ENCODE measurements at places on chromosomes 2 and 18. TPM values are rescaled to one million over a fixed set of nuclear protein-coding genes. Genes with fewer than 3 reads are reported as not detected.

Gene SERPINB12
- total RNA-seq, result not detected

DNA sequence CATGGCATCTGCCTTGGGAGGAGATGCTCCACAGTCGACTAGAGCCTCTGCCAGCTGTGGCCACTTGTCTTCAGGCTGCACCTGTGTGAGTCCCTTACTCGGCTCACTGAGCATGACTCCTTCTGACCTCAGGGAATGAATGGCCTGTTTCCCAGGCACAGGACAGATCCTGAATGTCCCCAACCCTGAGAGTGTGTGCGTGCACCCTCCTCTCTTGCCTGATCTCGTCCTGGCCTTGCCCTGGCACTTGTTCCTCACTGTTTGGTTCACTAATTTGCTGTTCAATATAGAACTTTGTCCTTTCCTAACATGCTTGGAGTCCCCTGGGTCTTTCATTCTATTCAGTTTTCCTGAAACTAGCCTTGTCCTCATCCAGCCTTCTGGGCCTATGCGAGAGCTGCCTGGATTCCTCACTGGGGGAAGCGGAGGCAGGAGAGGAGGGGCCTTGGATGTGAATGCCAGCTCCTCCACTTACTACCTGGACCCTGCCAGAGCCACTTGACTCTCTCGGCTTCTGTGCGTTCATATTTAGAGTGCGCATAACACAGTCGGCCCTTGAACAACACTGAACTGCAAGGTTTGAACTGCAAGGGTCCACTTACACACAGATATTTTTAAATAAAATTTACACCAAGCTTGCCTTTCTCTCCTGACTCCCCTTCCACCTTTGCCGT is 184.8 kb downstream of the ACKR3 start:
- H3K36me3 ChIP-seq, result no peaks in the 10 kb centered on the region
- peaks cover 40% of the 10 kb centered on the region for H3K4me1 ChIP-seq
- H3K27ac ChIP-seq, result peak overlapping the region; percentile 60
- DNase-seq, result peak; percentile 94

GRCh38 chr2:62293490-62294271 is 97.8 kb downstream of the B3GNT2 start:
- H3K4me3 ChIP-seq, result no peak overlapping the region
- no peaks in the 10 kb centered on the region for H3K36me3 ChIP-seq
- DNase-seq, result peak; percentile 99
- H3K27me3 ChIP-seq, result no peaks in the 10 kb centered on the region
- peaks cover 35% of the 10 kb centered on the region for H3K4me1 ChIP-seq
- H3K27ac ChIP-seq, result peak overlapping the region; percentile 90

DNA sequence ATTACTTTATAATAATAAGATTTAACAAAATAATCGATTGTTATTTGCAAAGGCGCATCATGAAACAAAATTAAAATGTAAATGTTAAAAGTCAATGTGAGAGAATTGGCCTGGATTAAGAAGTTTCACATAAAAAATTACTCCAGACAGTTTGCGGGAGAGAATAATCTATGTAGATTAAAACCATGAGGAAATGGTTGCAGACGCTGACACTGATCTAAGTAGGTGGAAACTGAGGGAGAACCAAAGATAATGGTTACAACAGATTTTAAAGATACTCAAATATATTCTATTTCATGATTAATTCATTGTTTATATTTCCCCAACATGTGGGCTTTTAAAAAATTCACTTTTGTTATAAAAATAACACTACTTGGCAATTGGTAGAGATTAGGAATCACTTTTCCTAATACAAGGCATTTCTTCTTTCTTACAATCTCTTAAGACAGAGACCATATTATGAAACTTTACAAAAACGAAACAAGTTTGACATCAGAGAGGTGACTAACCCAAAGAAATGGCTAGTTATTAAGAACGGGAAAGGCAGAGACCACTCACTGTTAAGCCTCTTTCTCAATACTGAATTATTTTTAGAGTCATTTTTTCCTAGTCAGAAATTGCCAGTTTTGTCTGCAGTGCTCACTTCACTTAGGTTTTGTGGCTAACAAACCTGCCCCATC is 1.6 kb downstream of the KANSL1L start:
- H3K27ac ChIP-seq, result peak overlapping the region; percentile 100
- H3K36me3 ChIP-seq, result no peaks in the 10 kb centered on the region
- H3K4me1 ChIP-seq, result peaks cover 36% of the 10 kb centered on the region
- H3K4me3 ChIP-seq, result peak overlapping the region; percentile 18

- no peaks in the 10 kb centered on the region for H3K27me3 ChIP-seq
- H3K4me1 ChIP-seq, result peaks cover 42% of the 10 kb centered on the region
- H3K36me3 ChIP-seq, result no peaks in the 10 kb centered on the region
- peak; percentile 73 for DNase-seq
These were observed 89.2 kb downstream of the LIPG start for GRCh38 chr18:49651033-49651432.

Gene TBR1
- not detected for total RNA-seq

GRCh38 chr18:12861637-12862036 is 22.4 kb downstream of the PTPN2 start:
- H3K27me3 ChIP-seq, result no peaks in the 10 kb centered on the region
- H3K4me1 ChIP-seq, result peaks cover 15% of the 10 kb centered on the region
- H3K4me3 ChIP-seq, result no peak overlapping the region
- H3K36me3 ChIP-seq, result no peaks in the 10 kb centered on the region

GRCh38 chr2:85716346-85716914 is 22.3 kb downstream of the GNLY start:
- H3K4me3 ChIP-seq, result no peak overlapping the region
- H3K36me3 ChIP-seq, result no peaks in the 10 kb centered on the region
- H3K4me1 ChIP-seq, result peaks cover 46% of the 10 kb centered on the region
- H3K27me3 ChIP-seq, result no peaks in the 10 kb centered on the region
- no peak for DNase-seq

- no peak for DNase-seq
- no peaks in the 10 kb centered on the region for H3K4me1 ChIP-seq
- no peaks in the 10 kb centered on the region for H3K36me3 ChIP-seq
- H3K27me3 ChIP-seq, result no peaks in the 10 kb centered on the region
- H3K4me3 ChIP-seq, result no peak overlapping the region
These were observed 199.6 kb upstream of the TCF4 start for GRCh38 chr18:55787536-55788073.

DNA sequence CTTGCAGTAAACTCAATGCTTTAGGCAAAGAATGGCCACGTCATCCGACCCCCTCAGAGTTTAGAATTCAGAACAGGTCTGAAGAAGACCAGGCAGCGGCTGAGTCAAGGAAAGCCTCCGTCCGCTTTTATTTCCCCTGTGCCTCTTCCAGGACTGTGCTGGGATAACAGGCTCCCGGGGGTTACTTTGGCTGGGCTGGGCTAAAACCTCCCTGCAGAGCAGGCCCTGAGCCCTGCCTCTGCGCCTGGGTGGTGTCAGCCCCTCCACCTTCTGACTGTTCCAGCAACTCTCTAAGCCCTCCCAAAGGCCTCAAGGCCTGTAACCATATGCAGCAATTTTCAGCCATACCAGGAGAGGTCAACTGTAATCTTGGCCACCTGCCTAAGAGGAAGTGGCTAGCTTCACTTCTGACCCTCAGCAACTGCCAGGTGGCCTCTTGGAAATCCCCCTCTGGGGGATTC is 166.5 kb downstream of the RPIA start:
- no peak overlapping the region for H3K4me3 ChIP-seq
- DNase-seq, result no peak
- H3K27ac ChIP-seq, result no peak overlapping the region
- H3K27me3 ChIP-seq, result no peaks in the 10 kb centered on the region

GRCh38 chr2:150247481-150247880 is 240.0 kb downstream of the RND3 start:
- H3K36me3 ChIP-seq, result no peaks in the 10 kb centered on the region
- no peak for DNase-seq
- no peak overlapping the region for H3K27ac ChIP-seq

Gene PRSS56
- total RNA-seq, result not detected

- H3K27me3 ChIP-seq, result no peaks in the 10 kb centered on the region
- H3K4me3 ChIP-seq, result no peak overlapping the region
- no peak overlapping the region for H3K27ac ChIP-seq
- no peaks in the 10 kb centered on the region for H3K4me1 ChIP-seq
These were observed 216.4 kb downstream of the LPIN1 start for GRCh38 chr2:11962707-11963328.

Gene FAM237A
- not detected for total RNA-seq

DNA sequence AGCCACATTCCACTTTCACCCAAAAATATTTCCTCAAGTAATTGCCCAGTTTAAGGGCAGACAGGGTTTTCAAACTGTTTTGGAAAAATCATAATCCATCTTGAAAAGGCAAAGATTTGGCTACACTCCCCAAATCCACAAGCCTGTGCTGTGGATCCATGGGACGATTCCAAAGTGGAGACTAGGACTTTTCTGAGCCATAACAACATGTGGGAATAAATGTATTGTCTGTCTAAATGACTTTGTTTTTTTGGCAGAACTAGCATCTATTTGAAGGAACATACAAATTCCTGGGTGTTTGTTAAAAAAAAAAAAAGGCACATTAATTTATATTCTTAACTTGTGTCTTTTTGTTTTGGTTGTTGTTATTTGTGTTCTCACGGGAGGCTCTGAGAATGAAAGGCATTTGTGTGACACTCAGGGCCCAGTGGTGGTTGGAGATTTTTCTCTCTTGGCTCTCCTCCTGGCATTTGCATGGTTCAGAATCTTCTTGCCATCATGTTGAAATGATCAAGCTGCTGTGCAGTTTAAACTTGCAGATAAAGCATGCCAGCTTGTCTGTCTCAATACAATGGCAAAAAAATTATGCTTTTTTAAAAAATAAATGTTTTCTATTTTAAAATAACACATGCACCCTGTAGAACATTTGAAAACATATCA is 277.4 kb downstream of the EN1 start:
- no peaks in the 10 kb centered on the region for H3K27me3 ChIP-seq
- H3K4me3 ChIP-seq, result no peak overlapping the region
- H3K27ac ChIP-seq, result no peak overlapping the region
- no peaks in the 10 kb centered on the region for H3K36me3 ChIP-seq
- H3K4me1 ChIP-seq, result no peaks in the 10 kb centered on the region

DNA sequence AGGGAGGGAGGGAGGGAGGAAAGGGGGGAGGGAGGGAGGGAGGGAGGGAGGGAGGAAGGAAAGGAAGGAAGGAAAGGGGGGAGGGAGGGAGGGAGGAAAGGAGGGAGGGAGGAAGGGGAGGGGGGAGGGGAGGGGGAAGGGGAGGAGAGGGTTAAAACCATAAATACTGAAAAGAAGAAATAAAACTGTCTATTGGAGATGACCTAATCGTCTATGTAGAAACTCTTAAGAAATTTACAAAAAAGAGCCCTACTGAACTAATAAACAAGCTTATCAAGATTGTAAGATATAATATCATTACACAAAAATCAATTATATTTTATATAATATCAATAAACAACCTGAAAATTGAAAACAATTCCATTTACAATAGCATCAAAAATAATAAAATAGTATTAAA is 32.3 kb upstream of the CTDP1 start:
- no peaks in the 10 kb centered on the region for H3K27me3 ChIP-seq
- no peak for DNase-seq
- H3K36me3 ChIP-seq, result no peaks in the 10 kb centered on the region
- no peak overlapping the region for H3K4me3 ChIP-seq
- no peak overlapping the region for H3K27ac ChIP-seq
- H3K4me1 ChIP-seq, result no peaks in the 10 kb centered on the region
